ENCODE measurements at places on chromosomes 2 and 18.
A peak's percentile ranks its signal among the peaks of the same experiment; 100 is the strongest.

- DNase-seq, result peak; percentile 52
These were observed 322.9 kb upstream of the KCNJ3 start for GRCh38 chr2:154375579-154375931.

DNA sequence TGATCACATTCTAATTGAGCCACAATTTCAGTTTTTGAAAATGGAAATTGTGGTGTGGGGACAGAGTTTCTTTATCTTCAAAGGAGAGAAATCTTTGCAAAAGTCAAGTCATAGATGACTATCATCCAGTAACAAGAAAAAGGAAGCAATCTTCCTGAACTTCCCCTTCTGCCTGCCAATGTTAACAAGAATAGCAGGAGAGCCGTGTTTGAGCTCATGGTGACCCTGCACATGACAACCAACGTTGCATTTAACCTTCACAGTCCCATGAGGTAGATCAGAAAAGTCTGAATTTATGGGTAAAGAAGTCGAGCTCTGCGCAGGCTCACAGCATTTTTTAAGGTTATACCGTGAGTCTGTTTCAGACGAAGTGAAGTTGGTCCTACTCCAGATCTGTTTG lies 454.9 kb downstream of the LPIN1 start:
- DNase-seq, result peak; percentile 89

- DNase-seq, result no peak
These were observed 244.9 kb upstream of the CXCR4 start for GRCh38 chr2:136362676-136363390.

GRCh38 chr2:132589111-132589830 lies 80.7 kb downstream of the LYPD1 start:
- DNase-seq, result no peak

DNA sequence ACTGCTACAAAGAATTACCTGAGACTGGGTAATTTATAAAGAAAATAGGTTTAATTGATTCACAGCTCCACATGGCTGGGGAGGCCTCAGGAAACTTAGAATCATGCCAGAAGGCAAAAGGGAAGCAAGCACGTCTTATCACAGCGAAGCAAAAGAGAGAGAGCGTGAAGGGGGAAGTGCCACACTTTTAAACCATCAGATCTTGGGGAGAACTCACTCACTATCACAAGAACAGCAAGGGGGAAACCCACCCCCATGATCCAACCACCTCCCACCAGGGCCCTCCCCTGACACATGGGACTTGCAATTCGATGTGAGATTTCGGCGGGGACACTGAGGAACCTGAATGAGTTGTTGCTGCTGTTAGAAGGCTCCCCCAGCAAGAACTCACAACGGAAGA lies 220.2 kb upstream of the PIEZO2 start:
- peak; percentile 52 for DNase-seq

- DNase-seq, result no peak
These were observed 464.4 kb downstream of the PTPRM start for GRCh38 chr18:8031496-8031895.

- DNase-seq, result peak; percentile 73
These were observed 235.6 kb downstream of the BCL11A start for GRCh38 chr2:60317844-60318243.

DNA sequence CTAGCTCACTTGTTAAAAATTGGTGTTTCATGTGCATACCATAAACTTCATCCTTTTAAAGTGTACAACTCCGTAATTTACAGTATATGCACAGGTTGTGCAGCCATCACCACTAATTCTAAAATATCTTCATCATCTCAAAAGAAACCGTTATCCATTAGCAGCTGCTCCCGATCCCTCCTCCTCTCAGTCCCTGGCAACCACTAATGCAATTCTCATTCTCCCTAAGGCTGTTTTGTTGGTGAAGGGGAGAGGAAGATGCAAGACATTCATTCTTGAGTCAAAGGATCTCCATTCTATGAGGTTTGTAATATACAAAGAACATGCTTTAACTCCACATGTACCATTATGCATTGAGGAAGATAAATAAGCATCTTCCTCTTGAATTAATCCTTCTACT lies 48.6 kb downstream of the RNU4ATAC start:
- DNase-seq, result no peak

DNA sequence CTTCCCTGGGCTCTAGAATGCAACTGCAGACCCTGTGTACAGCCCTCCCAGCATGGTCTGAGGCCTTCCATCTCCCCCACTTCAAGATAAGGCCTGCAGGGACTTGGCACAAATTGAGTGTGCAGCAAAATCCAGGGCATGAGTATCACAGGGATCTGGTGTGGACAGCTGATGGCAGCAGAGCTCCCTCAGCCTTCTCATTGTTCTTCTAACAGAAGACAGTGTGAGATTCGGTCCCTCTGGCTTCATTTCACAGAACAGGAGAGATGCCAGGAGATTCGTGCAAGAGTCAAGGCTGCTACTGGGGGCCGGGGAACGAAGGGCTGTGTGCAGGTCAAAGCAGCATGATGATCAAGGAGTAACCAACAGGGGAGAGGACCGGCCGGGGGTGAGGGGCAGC lies 85.8 kb downstream of the UXS1 start:
- no peak for DNase-seq

GRCh38 chr2:86135653-86136052 lies 29.6 kb downstream of the PTCD3 start:
- DNase-seq, result no peak

- no peak for DNase-seq
These were observed 39.0 kb upstream of the PPP4R1 start for GRCh38 chr18:9653390-9653789.

GRCh38 chr18:10895976-10896375 lies 253.4 kb downstream of the PIEZO2 start:
- no peak for DNase-seq

- no peak for DNase-seq
These were observed 10.7 kb upstream of the POLE4 start for GRCh38 chr2:74947703-74948102.

DNA sequence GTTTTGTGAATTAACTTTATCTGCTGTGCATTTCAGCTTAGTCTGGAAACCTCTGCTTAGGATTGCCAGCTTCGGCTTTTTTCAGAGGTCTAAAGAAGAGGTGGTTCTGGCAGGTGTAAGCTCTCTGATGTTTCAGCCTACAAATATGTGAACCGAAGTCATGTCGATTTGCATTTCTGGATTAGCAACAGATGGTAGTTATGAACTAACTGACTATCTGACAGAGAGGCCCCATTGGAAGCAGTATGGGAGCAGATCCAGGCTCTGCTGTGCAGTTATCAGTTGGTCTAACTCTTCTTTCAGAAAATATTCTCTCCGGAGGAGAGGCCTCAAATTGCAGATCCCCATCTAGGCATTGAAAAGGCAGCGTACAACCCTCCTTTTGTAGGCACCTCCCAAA lies 32.7 kb upstream of the SPRED2 start:
- no peak for DNase-seq

- DNase-seq, result no peak
These were observed 261.1 kb upstream of the AGAP1 start for GRCh38 chr2:235232449-235233433.

DNA sequence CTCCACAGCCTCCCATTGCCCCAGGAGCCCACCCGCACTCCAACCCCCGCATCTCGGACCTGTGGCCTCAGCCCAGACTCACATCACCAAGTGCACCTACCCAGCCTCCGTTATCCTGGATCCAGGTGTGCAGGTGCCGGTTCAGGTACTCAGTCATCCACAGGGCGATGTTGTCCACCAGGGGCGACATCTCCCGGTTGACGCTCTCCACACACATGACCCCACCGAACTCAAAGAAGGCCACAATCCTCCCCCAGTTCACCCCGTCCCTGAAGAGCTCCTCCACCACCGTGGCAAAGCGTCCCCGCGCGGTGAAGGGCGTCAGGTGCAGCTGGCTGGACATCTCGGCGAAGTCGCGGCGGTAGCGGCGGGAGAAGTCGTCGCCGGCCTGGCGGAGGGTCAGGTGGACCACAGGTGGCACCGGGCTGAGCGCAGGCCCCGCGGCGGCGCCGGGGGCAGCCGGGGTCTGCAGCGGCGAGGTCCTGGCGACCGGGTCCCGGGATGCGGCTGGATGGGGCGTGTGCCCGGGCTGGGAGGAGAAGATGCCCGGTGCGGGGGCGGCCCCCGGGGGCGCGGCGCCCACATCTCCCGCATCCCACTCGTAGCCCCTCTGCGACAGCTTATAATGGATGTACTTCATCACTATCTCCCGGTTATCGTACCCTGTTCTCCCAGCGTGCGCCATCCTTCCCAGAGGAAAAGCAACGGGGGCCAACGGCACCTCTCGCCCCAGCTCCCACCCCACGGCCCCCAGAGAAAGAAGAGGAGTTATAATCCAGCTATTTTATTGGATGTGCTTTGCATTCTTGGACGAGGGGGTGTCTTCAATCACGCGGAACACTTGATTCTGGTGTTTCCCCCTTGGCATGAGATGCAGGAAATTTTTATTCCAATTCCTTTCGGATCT lies 1.3 kb downstream of the BCL2 start:
- DNase-seq, result peak; percentile 61

- no peak for DNase-seq
These were observed 41.0 kb downstream of the GLI2 start for GRCh38 chr2:120776649-120777048.
